ENCODE measurements at places on chromosomes 1 and 21.

DNA sequence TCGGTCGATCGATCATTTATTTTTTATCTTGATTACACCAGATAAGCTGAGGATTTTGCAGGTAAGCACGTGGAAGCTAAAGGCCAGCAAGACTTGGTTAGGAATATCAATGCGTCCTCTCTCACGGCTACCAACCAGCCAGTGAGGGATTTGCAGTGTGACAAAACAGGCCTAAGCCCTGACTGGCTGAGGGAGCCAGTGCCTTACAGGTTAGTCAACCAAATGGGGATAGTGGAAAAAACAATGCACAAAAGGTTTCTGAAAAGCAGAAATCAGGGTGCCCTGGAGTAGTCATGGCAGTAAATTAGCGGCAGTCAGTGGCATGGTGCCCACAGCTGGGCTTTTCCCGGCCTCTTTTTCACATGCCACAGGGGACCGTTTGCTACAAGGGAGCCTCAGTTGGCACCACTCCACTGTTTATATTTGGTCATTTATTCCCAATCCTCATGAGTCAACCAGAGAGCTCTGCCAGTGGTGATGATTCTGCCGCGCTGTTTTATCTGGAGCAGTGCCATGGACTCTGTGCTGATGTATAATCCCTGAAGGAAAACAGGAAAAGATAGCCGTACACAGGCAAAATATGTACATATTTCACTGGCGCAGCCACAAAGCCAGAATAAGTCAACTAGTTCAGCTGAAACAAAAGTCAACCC is 167.6 kb downstream of the RHOU start:
- no peak for DNase-seq

DNA sequence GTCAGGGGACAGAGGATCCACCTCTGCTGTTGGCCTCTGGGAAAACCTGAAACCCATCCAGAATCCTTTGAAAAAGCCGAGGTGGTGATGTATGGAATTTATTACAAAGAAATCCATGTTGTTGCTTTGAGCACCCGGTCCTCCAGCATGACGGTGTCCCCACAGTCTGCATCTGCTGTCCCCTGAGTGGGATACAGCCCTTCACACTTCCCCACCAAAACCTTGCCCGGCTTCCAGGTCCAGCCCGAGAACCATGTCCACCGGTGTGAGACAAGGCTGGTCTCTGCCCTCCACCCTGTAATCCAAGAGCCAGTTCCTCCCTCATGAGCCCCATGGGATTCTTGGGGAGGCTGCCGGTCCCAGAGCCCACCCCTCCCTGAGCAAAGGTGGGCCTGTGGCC is 70.5 kb downstream of the STUM start:
- no peak for DNase-seq

- no peak for DNase-seq
These were observed 242.2 kb upstream of the DMRTA2 start for GRCh38 chr1:50665413-50665812.

- DNase-seq, result no peak
These were observed 21.3 kb downstream of the SCAF4 start for GRCh38 chr21:31710586-31710985.

- DNase-seq, result no peak
These were observed 288.7 kb downstream of the NUF2 start for GRCh38 chr1:163610486-163610885.

DNA sequence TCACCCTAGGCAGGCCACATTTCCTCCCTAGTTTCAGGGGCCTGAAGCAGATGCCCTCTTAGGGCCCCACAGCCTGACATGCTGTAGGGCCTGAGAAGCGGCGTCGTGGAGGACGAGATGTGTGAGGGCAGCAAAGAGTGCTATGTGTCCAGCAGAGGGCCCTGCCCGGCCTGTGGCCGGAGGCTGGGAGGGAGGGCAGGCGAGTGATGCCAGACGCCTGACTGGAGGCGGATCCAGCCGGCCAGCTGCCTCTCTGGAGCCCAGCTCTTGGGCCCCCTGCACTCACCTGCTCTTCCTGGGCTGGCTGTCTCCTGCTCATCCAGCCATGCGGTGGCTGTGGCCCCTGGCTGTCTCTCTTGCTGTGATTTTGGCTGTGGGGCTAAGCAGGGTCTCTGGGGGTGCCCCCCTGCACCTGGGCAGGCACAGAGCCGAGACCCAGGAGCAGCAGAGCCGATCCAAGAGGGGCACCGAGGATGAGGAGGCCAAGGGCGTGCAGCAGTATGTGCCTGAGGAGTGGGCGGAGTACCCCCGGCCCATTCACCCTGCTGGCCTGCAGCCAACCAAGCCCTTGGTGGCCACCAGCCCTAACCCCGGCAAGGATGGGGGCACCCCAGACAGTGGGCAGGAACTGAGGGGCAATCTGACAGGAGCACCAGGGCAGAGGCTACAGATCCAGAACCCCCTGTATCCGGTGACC is at the start of gene GPR37L1:
Gene GPR37L1, plus strand, starts transcription at position 279 of the 697 bp plus-strand sequence. Its CDS starts 47 bp downstream, at position 326.
- no peak for DNase-seq

DNA sequence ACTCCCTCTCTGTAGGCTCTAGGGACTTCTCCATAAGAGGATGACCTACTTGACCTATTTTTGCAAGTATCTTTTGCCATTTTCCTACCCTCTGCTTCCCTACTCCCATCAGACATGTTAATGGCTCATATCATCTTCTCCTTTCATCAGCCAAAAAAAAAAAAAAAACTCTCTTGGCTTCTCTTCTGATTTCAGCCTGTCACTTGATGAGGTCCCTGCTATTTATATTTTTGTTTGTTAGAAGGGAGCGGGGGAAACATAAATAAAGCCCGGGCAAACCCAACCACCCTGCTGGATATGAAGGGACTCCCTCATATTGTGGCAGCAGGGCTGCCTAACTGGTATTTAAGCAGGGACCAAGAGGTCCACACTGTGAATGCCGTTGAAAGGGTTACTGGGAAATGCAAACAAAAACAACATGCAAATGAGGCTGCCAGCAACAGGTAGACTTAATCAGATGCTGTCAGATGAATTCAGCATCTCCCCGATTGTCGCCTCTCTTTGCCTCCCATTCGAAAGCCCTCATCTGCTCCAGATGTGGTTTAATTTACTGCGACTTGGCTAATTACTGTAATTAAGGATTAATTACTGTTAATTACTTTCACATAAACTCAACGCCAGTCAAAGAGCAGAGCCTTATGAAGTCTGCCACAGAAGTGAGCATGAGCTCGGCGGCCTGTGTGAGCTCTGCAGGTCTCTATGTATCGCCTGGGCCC is 172.3 kb downstream of the PBX1 start:
- DNase-seq, result no peak

GRCh38 chr1:82465024-82465423 is 664.3 kb downstream of the ADGRL2 start:
- DNase-seq, result no peak

DNA sequence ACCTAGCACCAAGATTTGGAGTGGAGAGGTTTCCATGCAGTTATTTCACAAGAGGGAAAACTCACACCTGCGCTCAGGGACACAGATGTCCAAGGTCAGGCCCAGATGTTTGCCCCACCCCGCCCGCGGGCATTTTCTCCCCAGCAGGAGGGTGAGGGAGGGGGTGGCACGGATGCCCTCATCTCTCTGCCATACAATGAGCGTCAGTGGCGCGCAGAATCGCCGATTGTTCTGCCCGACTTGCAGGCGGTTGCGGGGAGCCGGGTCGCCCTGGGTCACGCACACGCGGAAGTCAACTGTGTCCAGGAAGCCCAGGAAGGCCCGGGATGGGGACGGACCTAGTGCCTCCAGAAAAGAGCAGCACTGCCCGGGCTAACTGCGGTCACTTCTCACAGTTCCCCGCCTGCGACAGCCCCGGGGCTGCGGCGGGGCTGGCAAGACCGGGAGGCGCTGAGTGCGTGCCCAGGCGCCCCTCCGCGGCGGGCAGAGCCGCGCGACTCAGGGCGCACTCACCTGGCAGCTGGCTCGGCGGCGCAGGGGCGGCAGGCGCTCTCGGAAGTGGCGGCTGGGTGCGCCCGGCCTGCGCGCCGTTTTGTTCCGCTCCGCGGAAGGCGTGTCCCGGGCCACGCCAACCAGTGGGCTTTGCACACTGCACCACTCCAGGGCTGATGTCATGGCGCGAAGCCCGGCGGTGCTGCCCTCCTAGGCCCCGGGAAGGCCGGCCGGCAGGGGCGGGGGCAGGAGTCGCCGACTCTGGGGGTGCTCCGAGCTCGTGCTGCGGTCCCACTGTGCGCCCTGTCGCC is at the start of gene CSRP1:
Gene CSRP1, minus strand, starts transcription at position 567 of the 803 bp plus-strand sequence. CDS start 10,820 bp downstream, outside the sequence.
- peak; percentile 54 for DNase-seq

GRCh38 chr21:46114963-46115362 is 17.1 kb downstream of the COL6A2 start:
- DNase-seq, result no peak

DNA sequence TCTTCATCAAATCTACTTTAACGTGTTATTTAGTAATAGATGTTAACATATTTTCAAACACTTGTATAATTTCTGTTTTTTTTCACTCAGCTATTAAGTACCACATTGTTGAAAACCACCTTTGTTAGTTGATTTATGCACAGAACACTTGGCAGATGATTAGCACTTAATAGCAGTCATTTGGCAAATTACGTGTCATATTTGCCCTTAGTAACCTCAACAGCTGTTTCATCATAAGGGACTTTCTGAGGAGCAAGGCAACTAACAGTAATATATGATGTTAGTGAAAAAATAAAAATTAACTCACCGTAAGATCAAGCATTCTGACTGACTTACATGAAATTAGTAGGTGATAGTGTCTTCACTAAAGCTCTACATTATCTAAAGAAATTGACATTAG is 186.4 kb downstream of the HMCN1 start:
- DNase-seq, result no peak

DNA sequence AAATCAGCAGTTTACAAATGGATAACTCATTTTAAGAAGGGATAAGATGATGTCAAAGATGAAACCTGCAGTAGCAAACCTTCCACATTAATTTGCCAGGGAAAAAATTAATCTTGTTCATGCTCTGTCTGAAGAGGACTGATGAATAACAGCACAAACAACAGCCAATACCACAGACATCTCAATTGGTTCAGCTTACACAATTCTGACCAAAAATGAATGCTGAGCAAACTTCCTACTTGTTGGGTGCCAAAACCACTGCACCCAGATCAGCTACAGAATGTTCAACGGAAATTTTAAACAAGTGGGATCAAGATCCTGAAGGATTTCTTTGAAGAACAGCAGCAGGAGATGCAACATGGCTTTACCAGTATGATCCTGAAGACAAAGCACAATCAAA is 98.3 kb downstream of the COQ8A start:
- no peak for DNase-seq

DNA sequence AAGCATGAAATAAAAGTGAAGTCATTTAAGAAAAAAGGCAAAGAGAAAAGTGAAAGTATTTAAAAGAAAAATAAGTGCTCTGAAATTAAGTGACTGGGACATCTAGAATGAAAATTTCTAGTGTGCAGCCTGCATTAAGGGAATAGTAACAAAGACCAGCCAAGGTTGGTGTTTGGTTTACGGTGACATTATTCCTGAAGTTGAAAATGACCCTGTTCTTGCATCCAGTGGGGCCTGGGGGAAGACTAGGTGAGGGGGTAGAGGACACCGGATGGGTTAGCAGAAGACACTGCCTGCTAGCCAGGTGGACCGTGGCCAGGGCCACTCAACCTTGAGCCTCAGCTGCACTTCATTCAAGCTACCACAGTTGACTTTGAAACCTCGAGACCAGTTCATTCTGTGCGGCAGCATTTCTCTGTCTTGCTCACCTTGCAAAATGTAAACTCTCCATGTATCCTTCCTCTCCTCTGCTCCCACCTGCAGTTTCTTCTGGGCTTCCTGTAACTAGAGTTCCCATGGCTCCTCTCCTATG is 14.3 kb upstream of the KCNK1 start:
- DNase-seq, result no peak

DNA sequence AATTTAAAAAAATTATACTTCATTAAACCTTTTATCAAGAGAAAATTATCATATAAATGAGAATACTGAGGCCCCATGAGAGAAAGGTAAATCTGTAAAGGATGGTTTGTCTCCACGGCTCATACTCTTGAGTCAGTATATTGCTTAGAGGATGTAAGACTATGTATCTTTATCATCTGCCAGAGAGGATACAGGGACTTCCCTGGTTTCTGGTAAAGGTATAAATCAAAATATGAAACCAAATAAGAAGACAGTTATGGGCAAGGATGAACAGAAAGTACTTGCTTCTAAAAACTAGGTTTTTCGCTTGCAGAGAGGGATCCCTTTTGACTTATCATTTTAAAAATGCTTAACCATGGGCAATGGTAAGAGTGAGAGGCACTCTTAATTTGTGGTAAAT is 112.4 kb downstream of the POU2F1 start:
- DNase-seq, result no peak

All from activated naive CD4-positive, alpha-beta T cell (primary cell).